Fibroblast of lung (primary cell): ENCODE measurements at places on chromosomes 16 and 17. TPM values are rescaled to one million over a fixed set of nuclear protein-coding genes. Genes with fewer than 3 reads are reported as not detected.

- no peak for DNase-seq
These were observed 2.3 kb downstream of the GRB2 start for GRCh38 chr17:75403131-75403530.

DNA sequence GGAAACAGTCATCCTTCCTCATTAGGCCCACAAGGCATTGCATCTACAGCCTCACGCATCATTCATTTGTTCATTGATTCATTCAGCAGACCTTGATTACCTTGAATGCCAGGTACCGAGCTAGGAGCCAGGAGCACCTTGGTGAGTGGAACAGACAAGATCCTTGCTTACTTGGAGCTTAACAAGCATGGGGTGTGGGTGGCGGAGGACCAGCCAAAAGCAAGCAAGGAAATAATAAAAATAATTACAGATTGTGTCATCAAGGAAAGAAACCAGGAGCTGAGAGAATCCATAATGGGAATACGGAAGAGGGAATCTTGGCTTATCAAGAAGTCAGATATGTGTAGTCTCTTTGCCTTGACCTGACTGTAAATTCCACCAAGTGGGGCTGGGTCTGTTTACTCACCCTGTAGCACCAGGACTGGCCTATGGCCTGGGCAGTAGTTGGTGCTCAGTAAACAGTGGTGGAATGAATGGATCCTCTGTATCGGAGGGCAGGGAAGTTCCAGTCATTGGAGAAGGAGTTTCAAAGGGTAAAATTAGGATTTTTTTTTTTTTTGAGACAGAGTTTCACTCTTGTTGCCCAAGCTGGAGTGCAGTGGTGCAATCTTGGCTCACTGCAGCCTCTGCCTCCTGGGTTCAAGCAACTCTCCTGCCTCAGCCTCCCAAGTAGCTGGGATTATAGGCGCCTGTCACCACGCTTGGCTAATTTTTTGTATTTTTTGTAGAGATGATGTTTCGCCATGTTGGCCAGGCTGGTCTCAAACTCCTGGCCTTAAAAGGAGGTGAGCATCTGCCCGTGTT, 157.7 kb downstream of the MSI2 start:
- no peak for DNase-seq

DNA sequence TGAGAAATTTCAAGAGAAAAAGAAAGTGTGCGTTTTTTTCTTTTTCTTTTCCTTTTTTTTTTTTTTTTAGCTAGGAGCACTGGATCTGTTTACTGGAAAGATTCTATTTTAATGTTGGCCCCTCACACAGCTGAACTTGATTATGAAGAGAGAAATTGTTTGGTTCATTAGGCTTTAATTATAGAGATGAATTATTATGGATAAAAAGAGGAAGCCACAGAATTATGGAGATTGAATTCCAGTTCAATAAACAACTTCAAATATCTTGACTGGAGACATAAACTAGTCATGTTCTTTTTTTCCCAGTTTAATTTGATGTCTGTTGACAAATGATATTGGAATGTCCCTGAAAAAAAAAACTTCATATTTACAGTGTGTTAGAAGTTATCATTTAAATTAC, 152.0 kb upstream of the HS3ST3A1 start:
- DNase-seq, result no peak

DNA sequence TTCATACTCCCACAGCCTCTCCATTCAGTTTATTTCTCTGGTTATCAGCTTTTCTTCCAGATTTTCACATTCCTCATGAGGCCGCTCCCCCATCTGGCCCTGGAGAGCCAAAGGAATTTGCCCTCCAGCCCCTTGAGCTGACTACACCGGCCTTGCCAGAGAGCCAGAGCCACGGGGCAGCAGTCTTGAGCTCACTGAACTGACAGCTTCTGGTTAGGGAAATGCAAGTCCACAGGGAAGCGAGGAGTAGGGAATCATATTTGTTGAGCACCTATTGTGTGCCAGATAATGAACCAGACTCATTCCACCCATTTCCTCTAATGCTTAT, 102.4 kb downstream of the ABCC12 start:
- peak; percentile 56 for DNase-seq

LRRC59 gene
- total RNA-seq, result 83.2 and 88.7 TPM in 2 replicates

GRCh38 chr16:3938843-3939624, 58.5 kb upstream of the CREBBP start:
- peak; percentile 62 for DNase-seq

LPO gene
- total RNA-seq, result not detected in 2 replicates

TEKT5 gene
- 0.26 TPM in 1 of 2 replicates, not detected in the other for total RNA-seq

HASPIN gene
- 0.51 and 2.0 TPM in 2 replicates for total RNA-seq

- no peak for DNase-seq
These were observed 11.9 kb downstream of the KATNB1 start for GRCh38 chr16:57747496-57747895.

GRCh38 chr16:49513040-49513439, 139.4 kb downstream of the C16orf78 start:
- DNase-seq, result peak; percentile 4

DNA sequence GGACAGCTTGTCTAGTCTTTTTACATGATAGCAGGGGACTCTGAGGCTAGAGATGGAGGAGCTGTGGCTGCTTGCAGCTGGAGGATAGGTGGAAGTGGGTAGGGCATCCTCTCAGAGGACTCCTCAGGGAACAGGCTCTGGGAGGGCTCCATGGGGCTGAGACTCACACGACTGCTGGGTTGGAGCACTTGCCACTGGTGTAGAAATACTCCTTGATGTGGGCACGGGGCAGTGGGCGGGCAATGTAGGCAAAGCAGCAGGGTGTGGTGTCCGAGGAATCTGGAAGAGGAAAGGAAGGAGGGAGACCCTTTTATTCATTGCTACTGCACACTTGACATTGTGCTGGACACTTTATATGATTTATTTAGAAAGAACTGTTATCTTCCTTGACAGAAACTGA, 1.8 kb downstream of the CCL5 start:
- no peak for DNase-seq

ETV4 gene
- 0.33 and 0.51 TPM in 2 replicates for total RNA-seq

GRCh38 chr17:78769196-78769773, 12.8 kb downstream of the CYTH1 start:
- no peak for DNase-seq

DNA sequence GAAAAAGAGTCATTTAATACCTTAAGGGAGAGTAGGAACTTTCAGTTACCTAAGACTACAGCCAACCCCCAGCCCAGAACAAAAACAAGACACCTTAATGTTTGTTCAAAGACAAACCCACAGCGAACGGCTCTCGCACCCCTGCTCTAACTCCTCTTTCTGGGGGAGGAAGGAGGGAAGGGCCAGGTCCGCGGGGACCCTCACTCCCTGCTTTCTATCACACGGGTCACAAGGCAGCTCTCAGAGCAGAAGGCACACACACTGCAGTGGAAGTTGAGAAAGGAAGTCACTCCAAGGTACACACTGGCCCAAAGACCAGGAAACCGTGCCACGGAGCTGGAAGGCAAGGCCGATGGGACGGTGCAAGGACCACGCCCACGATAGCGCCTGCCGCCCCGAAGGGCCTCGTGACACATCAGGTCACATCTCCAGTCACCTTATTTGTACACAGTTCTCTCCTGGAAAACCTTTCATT, 10.0 kb downstream of the LITAFD start:
- DNase-seq, result no peak

GRCh38 chr16:4272114-4272956, 488 bp downstream of the TFAP4 start:
- peak; percentile 28 for DNase-seq

- DNase-seq, result peak; percentile 45
These were observed 18.2 kb upstream of the ERN1 start for GRCh38 chr17:64148017-64148631.

DNA sequence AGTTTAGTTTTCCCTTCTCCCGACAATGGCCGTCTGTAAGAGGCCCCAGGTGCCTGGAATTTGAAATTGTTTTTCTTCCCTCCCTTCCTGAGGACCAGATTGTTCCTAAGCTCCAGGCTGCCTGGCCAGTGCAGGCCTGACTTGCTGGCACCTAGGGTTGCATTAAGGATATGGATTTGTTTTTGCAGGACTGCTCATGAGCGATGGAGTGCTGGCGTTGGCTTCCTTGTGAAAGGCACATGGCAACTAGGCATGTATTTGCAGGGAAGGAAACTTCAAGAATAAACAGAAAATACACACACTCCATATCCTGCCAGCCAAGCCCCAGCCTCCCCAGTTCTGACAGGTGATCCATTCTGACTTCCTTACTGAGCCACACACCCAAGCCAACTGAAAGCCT, 25.5 kb upstream of the SOX9 start:
- DNase-seq, result no peak

DNA sequence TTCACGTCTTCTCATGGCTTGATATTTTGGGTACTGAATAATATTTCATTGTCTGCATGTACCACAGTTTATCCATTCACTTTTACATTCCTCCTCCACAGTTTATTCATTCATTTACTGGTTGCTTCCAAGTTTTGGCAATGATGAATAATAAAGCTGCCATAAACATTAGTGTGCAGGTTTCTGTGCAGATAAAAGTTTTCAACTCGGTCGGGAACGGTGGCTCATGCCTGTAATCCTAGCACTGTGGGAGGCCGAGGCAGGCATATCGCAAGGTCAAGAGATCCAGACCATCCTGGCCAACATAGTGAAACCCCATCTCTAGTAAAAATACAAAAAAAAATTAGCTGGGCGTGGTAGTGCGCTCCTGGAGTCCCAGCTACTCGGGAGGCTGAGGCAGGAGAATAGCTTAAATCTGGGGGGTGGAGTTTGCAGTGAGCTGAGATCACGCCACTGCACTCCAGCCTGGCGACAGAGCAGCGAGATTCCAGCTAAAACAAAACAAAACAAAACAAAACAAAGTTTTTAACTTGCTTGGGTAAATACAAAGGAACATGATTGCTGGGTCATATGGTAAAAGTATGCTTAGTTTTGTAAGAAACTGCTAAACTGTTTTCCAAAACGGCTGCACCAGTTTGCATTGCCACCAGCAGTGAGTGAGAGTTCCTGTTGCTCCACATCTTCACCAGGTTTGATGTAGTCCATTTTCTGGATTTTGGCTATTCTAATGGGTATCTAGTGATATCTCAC, 89.5 kb downstream of the WWP2 start:
- no peak for DNase-seq

GRCh38 chr16:10181196-10182162, 749 bp downstream of the GRIN2A start:
- peak; percentile 71 for DNase-seq

ZG16B gene
- total RNA-seq, result not detected in 2 replicates

MLX gene
- total RNA-seq, result 32.6 and 36.2 TPM in 2 replicates

CCL17 gene
- total RNA-seq, result not detected in 2 replicates

- peak; percentile 100 for DNase-seq
These were observed 3.6 kb upstream of the XAF1 start for GRCh38 chr17:6752068-6752909.

DNA sequence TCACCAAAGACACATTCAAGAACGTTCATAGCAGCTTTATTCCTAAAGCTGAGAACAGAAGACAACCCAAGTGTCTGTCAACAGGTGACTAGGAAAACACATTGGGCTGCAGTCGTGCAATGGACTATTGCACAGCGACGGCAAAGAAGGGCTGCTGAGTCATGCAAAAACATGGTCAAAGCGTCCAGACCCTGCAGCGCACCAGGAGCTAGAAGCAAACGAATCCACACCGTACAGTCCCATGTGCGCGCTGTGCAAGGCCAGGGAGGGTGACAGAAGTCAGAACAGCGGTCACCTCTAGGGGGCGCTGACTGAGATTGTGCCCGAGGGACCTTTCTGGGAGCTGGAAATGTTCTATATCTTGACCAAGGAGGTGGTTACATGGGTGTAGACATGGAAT, 266.4 kb downstream of the MAF start:
- no peak for DNase-seq

GRCh38 chr17:49872754-49873377, 25.0 kb upstream of the TAC4 start:
- DNase-seq, result no peak

DNA sequence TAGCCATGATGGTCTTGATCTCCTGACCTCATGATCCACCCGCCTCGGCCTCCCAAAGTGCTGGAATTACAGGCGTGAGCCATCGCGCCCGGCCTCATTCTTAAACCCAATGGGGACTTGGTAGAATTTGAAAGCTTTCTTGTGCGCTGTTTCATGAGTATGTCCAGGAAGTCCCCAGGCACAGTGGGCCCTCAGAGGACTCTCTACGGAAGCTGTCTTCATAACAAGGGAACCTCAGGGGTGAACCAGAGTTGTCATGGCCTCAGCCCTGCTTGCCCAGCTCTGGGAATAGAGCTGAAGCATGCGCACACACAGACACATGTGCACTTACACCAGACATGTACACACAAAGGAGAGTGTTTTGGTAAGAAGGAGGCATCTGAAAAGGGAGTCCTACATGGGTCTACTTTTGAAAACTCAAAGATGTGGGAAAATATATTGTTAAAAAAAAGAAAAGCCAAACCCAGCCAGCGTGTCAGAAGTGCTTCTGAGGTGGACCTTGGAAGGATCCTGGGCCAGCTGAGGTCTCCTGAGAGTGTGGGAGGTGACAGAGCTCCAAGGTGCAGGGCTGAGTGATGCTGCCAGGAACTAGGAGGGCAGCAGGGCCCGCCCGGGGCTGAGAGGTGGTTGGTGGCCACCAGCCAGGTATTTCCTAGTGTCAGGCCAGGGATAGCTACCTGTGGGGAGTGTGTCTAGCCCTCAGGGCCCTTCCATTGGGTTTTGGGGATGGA, 54.6 kb downstream of the EPN2 start:
- DNase-seq, result no peak

DNA sequence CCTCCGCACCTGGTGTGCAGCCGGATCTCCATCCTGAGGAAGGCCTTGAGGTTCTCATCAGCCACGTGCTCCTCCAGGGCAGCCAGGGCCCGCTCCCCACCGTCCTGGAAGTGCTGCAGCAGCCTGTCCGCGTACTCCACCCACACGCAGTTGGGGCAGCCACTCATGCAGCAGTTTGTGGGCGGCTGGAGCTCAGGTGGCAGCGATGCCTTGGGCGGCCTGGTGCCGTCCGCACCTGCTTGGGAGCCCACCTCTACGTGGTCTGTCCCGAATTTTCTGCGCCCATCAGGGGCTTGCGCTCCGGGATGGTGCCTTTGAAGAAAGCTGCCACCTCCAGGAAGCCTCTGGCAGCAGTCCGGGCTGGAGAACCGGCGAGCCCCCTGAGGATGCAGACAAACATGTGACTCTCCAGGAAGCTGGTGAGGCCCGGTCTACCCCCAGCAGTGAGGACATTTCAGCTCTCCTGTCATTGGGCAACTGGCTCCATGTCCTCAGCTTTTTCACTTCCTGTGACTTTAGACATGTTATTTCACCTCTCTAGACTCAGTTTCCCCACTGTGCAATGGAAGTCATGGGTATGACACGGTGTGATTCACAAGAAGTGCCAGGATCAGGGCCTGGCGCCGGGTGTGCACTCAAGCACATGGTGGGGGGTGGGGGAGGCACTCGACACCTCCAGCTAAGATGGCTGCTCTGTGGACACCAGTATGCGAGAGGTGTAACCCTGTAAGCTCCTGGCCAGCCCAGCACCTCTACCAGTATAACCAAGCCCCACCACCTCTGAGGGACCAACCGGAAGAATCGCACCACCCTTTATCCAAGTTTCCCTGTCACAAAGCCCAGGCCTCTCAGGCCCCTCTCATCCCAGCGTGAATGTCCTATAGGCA, 957 bp downstream of the OXLD1 start:
- peak; percentile 21 for DNase-seq

DNA sequence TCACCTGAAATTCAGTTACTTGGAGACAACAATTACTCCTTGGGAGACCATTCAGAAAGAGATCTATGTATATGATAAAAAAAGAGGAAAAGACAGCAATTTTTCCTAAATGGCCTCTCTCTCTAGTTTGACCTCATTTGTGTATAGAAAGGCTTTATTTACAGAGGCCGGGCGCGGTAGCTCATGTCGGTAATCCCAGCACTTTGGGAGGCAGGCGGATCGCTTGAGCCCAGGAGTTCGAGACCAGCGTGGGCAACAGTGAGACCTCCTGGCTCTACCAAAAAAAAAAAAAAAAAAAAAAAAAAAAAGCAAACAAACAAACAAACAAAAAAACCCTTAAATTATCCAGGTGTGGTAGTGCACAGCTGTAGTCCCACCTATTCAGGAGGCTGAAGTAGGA, 20.7 kb downstream of the GRB2 start:
- no peak for DNase-seq

SOX15 gene
- under 0.01 and 0.50 TPM in 2 replicates for total RNA-seq
